Caco-2 (cell line): ENCODE measurements at places on chromosomes 1 and 21. TPM values are rescaled to one million over a fixed set of nuclear protein-coding genes. Genes with fewer than 3 reads are reported as not detected.

GRCh38 chr1:18631496-18632217 is 1.0 kb downstream of the PAX7 start:
- H3K27me3 ChIP-seq: no peaks in the 10 kb centered on the region
- no peaks in the 10 kb centered on the region for H3K36me3 ChIP-seq
- H3K4me3 ChIP-seq: no peak overlapping the region
- DNase-seq: no peak

DNA sequence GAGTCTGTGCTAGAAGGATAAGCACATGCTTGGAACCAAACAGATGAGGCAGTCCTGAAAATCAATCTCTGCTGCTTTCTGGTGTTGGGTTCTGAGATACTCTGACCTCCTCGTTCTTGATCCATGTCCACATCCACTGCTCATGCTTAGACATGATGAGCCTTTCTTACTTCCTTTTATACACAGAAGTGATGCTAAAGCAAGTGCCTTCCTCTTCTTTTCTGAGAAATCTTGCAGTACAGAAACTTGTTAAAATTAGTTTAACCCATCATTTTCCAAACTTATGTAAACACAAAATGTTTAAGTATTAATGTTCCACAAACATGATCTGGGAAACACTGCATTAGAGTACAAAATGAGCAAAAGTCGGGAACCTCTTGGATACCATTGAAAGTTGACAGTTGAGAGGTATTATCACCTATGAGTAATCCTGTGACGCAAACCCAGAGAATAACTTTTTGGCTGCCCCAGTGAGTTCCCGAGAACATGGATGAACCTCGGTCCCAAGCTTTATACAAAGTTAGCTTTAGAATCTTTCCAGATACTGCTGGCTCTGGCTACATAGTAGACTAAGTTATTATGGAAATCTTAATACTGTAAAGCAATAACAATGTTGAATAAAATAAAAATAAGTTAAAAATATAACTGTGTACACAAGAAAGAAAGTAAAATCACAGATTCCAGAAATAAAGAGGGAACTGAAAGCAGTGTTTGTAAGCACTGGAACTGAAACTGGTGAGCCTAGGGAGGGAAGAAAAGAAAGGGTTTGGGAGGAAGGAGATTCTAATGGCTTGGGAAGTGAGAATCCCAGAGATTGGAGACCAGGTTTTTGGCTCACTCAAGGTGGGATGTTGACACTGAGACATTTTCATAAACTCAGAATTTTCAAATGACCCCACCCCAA is 429.3 kb upstream of the RUNX1 start:
- H3K27me3 ChIP-seq: no peaks in the 10 kb centered on the region
- H3K4me3 ChIP-seq: no peak overlapping the region
- no peaks in the 10 kb centered on the region for H3K36me3 ChIP-seq
- H3K27ac ChIP-seq: no peak overlapping the region

DNA sequence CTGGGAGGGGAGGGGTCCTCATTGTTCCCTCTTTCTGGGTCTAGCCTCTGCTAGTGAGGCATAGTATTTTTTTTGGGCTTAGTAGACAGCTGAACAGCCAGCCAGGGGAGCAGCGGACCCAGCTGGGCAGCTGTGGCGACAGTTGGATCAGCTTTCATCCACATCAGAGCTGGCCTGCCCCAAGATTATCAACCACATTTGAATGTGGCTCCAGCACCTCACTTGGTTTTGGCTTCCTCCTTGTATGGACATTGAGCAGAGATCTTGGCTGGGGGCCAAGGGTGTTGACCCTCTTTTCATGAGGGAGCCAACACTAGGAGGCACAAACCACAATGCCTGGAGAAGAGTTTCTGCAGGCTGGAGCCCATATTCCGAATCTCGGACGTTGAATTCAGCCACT is 25.0 kb downstream of the WNT4 start:
- no peak overlapping the region for H3K4me3 ChIP-seq
- H3K4me1 ChIP-seq: peaks cover 5% of the 10 kb centered on the region; the same call in 1 of the 2 replicates
- no peaks in the 10 kb centered on the region; the same call in none of the 2 replicates for H3K36me3 ChIP-seq
- DNase-seq: no peak

DNA sequence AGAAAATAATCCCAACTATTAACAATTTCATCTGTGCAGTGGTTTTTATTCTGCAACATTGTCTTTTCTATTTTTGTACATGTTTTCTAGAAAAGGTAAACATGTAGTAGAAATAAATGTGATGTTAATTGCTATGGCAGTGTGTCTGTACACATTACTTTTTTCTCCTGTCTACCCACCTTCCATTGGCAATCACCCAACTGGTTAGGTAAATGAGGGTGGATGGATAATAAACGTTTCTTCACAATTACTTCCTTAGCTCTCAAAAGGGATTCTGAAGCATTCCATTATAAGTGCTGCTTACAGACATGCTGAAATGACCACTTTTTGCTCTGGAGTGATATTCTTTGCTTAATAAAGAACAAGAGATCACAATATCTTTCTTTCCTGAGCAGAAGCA is 61.4 kb downstream of the MAGI3 start:
- H3K4me1 ChIP-seq: peaks cover 4% of the 10 kb centered on the region; the same call in 1 of the 2 replicates
- no peak for DNase-seq
- no peaks in the 10 kb centered on the region for H3K27me3 ChIP-seq
- no peak overlapping the region for H3K4me3 ChIP-seq

- H3K27me3 ChIP-seq: no peaks in the 10 kb centered on the region
- no peak for DNase-seq
- no peak overlapping the region for H3K27ac ChIP-seq
- H3K36me3 ChIP-seq: no peaks in the 10 kb centered on the region
These were observed 22.6 kb downstream of the TFAP2E start for GRCh38 chr1:35595684-35596083.

- H3K4me3 ChIP-seq: no peak overlapping the region
- no peaks in the 10 kb centered on the region for H3K27me3 ChIP-seq
- no peaks in the 10 kb centered on the region for H3K4me1 ChIP-seq
- no peak for DNase-seq
- H3K27ac ChIP-seq: no peak overlapping the region
- H3K36me3 ChIP-seq: no peaks in the 10 kb centered on the region
These were observed 325.1 kb downstream of the CAMTA1 start for GRCh38 chr1:7110321-7110720.

- no peaks in the 10 kb centered on the region for H3K4me1 ChIP-seq
- H3K4me3 ChIP-seq: no peak overlapping the region
- no peaks in the 10 kb centered on the region for H3K36me3 ChIP-seq
- DNase-seq: no peak
- H3K27ac ChIP-seq: no peak overlapping the region
These were observed 104.8 kb upstream of the ATP1A1 start for GRCh38 chr1:116268211-116268610.

- H3K4me3 ChIP-seq: no peak overlapping the region
- H3K27me3 ChIP-seq: no peaks in the 10 kb centered on the region
These were observed 34.4 kb downstream of the STX6 start for GRCh38 chr1:180988253-180988752.

- no peak overlapping the region for H3K27ac ChIP-seq
- DNase-seq: no peak
- H3K4me3 ChIP-seq: no peak overlapping the region
These were observed 53.3 kb downstream of the ARHGEF16 start for GRCh38 chr1:3507636-3508275.

GRCh38 chr1:101187297-101187696 is 49.5 kb upstream of the S1PR1 start:
- no peaks in the 10 kb centered on the region for H3K27me3 ChIP-seq
- DNase-seq: no peak
- no peaks in the 10 kb centered on the region for H3K36me3 ChIP-seq
- H3K4me3 ChIP-seq: no peak overlapping the region

GRCh38 chr1:86972262-86972661 is 57.8 kb downstream of the HS2ST1 start:
- peaks cover 8% of the 10 kb centered on the region; the same call in 1 of the 2 replicates for H3K4me1 ChIP-seq
- no peak overlapping the region for H3K27ac ChIP-seq
- H3K27me3 ChIP-seq: no peaks in the 10 kb centered on the region
- H3K36me3 ChIP-seq: no peaks in the 10 kb centered on the region

- no peaks in the 10 kb centered on the region for H3K36me3 ChIP-seq
- no peak overlapping the region for H3K27ac ChIP-seq
These were observed 3.4 kb downstream of the HES2 start for GRCh38 chr1:6416295-6416656.

The BARHL2 gene
- total RNA-seq: not detected in 2 replicates

The APOBEC4 gene
- not detected in 2 replicates for total RNA-seq

The NTMT2 gene
- total RNA-seq: not detected in 2 replicates

The LRRIQ3 gene
- total RNA-seq: 0.16 and 0.23 TPM in 2 replicates

The LENEP gene
- 0.50 and 0.53 TPM in 2 replicates for total RNA-seq
